Uterus (tissue), 4 donors: ENCODE measurements at places on chromosomes 4 and X. TPM values are rescaled to one million over a fixed set of nuclear protein-coding genes. Genes with fewer than 3 reads are reported as not detected.

GRCh38 chrX:16807548-16807947 is 21.3 kb downstream of the TXLNG start:
- no peak for DNase-seq

DNA sequence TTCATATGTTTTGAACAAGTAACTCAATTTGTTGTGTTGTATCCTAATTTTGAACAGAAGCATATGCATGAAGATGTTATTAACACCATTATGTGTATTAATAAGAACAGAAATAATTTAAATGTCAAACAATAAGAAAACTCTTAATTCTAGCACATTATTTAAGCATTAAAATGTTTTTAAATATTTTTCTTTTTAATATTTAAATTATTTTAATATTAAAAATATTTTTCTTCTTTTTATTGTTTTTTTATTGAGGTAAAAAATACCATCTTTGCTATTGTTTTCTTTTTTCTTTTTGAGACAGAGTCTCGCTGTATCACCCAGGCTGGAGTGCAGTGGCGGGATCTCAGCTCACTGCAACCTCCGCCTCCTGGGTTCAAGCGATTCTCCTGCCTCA is 441.0 kb upstream of the GALNT7 start:
- no peak for DNase-seq

- no peak for DNase-seq
Observed at GRCh38 chr4:182000077-182000476, 243.1 kb upstream of the TENM3 start.

GRCh38 chrX:88325634-88326033 is 421.4 kb upstream of the CPXCR1 start:
- DNase-seq = no peak

GRCh38 chr4:106021737-106022410 is 126.6 kb downstream of the NPNT start:
- DNase-seq = no peak

- DNase-seq = no peak
Observed at GRCh38 chr4:112031712-112032328, 113.4 kb upstream of the FAM241A start.

DNA sequence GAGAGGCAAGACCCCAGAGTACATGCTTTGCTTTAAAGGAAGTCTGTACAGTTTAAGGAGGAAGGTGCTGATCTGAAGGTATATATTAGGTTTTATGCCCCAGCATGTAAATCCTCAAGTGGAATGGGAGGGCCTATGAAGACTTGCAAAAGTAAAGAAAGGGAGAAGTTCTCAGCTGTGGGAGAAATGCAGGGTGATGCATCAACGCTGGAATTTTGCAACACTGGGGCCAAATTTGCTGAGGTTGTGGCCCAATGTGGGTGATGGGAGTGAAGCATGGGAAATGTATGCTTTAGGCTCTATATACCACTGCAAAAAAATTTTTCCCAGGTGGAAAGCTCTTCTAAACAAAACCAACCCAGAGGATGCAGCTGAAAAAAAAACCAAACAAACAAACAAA is 33.8 kb upstream of the GPR174 start:
- DNase-seq = no peak

DNA sequence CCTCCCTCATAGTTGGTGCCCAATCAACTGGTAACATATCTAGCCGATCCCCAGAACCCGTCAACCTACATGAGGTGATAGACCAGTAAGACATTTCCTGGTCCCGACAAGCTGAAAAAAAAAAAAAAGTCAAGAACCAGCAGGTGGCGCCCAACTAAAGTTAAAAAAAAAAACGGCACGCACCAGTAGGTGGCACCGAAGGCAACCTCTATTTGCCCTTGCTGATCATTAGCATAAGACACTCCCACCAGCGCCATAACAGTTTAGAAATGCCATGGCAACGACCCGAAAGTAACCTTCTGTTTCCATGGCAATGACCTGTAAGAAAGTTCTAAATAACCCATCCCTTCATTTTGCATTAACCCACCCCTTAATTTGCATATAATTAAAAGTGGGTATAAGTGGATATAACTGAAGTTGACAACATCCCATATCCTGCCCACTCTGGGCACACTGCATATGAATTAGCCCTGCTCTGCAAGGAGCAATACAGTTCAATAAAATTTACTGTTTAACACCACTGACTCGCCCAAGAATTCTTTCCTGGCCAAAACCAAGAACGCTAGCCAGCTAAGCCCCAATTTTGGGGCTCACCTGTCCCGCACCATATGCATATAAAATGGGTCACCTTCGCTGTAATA is 83.9 kb upstream of the SPANXB1 start:
- DNase-seq = no peak

DNA sequence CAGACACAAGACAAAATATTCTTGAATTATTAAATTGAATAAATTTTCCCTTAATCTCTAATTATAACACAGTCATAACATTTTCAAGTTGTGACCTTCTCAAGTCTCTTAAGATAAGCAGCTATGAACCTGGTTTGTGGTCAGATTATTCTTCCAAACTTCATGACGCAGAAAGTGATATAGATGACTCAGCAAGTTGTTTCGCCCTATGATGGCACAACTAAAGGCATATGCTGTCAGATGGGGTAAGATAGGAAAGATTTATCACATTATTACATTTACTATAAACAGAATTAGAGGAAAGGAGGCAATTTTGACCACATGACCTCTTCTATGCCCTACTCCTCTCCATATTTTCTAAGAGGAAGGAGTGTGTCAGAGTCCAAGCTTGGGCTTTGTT is 4.6 kb upstream of the DCAF12L2 start:
- DNase-seq = no peak

DNA sequence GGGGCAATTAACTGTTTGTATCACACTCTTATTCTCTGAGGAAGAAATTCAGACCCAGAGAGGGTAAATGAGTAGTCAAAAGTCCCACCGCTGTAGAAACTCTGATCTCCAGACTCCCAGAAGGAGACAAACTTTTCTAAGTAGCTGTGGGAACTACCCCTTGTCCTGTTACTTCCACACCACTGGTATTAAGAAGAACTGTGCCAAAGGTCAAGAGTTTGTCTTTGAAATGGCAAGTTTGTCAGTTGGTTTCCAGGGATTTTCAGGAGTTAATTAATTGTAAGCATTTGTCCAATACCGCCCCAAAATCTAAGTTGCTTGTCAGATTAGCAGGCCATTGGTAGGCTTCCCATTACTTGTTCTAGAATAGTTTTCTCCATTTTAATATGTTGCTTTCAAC is 85.7 kb downstream of the GC start:
- DNase-seq = no peak

DNA sequence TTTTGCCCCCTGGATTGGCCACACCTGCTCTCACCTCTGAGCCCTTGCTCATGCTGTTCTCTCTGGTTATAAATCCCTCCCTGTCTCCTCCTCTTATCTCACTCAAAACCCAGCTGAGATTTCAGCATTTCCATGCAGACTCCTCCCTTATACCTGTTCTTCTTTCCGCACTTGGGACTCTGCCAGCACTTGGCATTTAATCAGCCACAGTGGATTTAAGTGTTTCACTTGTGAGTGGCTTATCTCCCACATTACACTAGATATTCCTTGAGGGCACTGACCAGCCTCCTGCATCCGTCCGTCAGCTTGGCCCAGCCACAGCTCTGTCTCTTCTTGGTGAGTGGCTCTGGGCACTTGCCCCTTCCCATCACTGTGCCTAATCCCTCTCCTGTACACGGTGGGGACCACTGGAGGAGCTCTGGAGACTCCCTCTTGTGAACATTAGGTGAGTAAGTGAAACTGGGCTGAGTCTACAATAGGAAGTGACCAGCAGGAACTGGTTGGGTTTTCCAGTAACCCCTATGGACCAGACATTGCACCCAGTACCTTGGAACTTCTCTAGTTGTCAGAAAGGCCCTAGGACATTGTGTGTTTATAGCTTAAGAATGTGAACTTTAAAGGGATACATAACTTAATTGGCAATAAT is 19.9 kb downstream of the FGFBP1 start:
- no peak for DNase-seq

GRCh38 chrX:46929439-46930261 is 17.4 kb downstream of the JADE3 start:
- no peak for DNase-seq

- no peak for DNase-seq
Observed at GRCh38 chr4:87193958-87194675, 26.3 kb downstream of the KLHL8 start.

DNA sequence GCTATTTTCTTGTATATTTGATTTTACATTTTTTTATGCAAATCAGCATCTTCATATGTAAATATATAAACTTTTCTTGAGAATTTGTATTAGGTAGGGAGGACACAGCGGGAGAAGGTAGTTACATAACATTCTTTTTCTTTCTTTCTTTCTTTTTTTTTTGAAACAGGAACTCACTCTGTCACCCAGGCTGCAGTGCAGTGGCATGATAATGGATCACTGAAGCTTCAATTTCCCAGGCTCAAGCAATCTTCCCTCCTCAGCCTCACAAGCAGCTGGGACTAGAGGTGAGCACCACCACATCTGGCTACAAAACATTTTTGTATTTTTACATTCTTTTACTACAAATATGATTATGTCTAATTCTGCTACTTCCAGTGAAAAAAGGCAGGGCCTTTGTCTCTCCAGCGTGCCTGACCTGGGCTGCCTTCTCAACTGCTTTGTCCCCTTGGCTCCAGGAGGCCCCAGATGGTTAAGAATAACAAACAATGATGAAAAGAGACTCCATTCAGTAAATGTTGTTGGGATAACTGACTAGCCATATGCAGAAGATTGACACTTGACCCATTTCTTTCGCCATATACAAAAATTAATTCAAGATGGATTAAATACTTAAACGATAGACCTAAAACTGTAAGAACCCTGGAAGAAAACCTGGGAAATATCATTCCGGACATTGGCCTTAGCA is 46.5 kb upstream of the FAT4 start:
- DNase-seq = no peak

DNA sequence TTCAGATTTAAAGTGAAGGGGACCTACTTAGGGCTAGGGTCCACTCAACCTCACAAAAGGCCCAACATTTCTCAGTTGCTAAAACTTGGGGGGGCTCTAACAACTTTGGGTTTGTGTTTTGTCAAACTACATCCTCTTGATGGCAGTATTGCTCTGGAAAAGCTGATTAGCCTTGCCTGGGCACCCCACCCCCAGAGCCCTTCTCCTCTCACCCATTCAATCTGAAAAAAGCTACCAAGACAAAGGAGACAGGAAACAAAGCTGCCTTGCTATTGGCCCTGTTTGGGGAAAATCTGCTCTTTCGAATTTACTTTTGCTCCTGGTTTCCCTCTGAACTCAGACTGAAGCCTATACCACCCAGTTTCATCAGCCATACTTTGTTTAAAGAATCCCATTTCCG is 195.2 kb upstream of the STK26 start:
- no peak for DNase-seq

Gene SLC34A2
- 31.2 TPM for total RNA-seq

Gene ADH1C
- total RNA-seq = 0.29 TPM

Gene CLCN5
- 6.4 TPM for total RNA-seq

Gene UGT2A1
- not detected for total RNA-seq

Gene SERTM2
- 12.6 TPM for total RNA-seq
